ENCODE measurements at places on chromosomes 5 and 9. TPM values are rescaled to one million over a fixed set of nuclear protein-coding genes. Genes with fewer than 3 reads are reported as not detected.

PRR16 gene
- 0.48 TPM for total RNA-seq

KIF12 gene
- total RNA-seq: not detected

CEP72 gene
- total RNA-seq: 4.0 TPM

DNA sequence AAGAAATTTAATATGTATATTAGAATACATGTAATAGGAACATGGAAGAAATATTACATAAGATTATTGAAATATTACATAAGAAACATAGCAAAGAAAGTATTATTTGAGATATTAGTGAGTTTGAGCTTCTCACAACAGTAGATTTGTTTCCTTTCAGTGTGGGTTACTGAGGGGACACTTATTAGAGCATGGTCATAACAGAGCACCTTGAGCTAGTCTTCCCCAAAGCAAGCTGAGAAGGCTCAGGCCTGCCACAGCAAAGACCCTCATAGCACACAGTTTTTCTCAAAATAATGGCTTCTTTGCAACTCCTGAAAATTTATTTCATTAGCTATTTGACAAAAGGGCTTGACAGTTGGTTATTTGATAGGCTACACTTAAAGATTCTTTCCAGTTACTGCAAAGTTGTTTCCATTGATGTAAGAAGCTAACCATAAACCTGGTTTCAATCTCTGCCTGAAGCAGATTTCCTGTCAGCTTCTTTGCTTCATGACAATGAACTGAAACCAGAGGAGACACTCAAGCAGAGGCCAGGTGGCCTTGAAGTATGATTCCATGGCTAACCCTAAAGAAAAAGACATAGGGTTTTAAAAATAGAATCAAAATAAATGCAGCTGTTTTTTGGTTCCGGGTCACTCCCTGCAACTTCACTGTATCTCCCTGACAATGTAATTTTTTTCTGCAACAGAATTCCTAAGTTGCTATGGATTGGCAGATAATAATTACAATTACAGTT is 68.6 kb downstream of the ERMP1 start:
- DNase-seq: no peak
